B cell (primary cell): ENCODE measurements at places on chromosomes 1 and 21. TPM values are rescaled to one million over a fixed set of nuclear protein-coding genes. Genes with fewer than 3 reads are reported as not detected.

GRCh38 chr21:28754862-28755261 lies 237.8 kb downstream of the LTN1 start:
- H3K36me3 ChIP-seq, result no peaks in the 10 kb centered on the region
- DNase-seq, result no peak
- H3K4me3 ChIP-seq, result no peak overlapping the region
- H3K27me3 ChIP-seq, result no peaks in the 10 kb centered on the region
- no peak overlapping the region for H3K27ac ChIP-seq

GRCh38 chr1:77925518-77925917 lies 37.1 kb downstream of the NEXN start:
- no peak overlapping the region for H3K27ac ChIP-seq
- no peaks in the 10 kb centered on the region for H3K36me3 ChIP-seq
- DNase-seq, result no peak
- H3K4me1 ChIP-seq, result no peaks in the 10 kb centered on the region

DNA sequence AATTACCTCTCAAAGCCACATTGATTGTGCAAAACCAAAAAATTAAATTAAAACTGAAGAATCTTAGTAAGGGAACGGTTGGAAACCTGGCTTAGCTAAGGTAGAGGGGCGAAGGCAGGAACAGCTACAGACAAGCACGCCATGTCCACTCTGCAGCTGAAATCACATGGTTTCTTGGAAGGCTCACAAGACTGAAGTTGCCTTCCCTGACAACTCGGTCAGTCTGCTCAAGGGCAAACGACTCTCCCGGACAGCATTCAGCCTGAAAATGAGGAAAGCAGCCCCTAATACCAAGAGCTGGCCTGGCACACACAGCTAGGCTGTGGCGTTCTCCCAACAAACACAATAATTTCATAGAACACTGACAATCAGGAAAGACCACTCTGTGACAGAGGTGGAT lies 22.7 kb upstream of the BECN2 start:
- no peaks in the 10 kb centered on the region for H3K27me3 ChIP-seq
- H3K27ac ChIP-seq, result no peak overlapping the region
- no peak overlapping the region for H3K4me3 ChIP-seq
- no peaks in the 10 kb centered on the region for H3K36me3 ChIP-seq
- H3K4me1 ChIP-seq, result no peaks in the 10 kb centered on the region
- DNase-seq, result no peak

GRCh38 chr1:154557939-154558719 lies at the start of gene UBE2Q1:
Gene UBE2Q1, minus strand, starts transcription at chr1:154558662. Its CDS starts 109 bp downstream, at chr1:154558553.
- no peaks in the 10 kb centered on the region for H3K27me3 ChIP-seq
- peaks cover 18% of the 10 kb centered on the region for H3K4me1 ChIP-seq
- no peak for DNase-seq
- peak within 1 kb of the TSS; percentile 90 for H3K4me3 ChIP-seq

- H3K27me3 ChIP-seq, result no peaks in the 10 kb centered on the region
- H3K36me3 ChIP-seq, result no peaks in the 10 kb centered on the region
- H3K4me3 ChIP-seq, result no peak overlapping the region
- DNase-seq, result no peak
These were observed 197.2 kb downstream of the CAMTA1 start for GRCh38 chr1:6982443-6982842.

DNA sequence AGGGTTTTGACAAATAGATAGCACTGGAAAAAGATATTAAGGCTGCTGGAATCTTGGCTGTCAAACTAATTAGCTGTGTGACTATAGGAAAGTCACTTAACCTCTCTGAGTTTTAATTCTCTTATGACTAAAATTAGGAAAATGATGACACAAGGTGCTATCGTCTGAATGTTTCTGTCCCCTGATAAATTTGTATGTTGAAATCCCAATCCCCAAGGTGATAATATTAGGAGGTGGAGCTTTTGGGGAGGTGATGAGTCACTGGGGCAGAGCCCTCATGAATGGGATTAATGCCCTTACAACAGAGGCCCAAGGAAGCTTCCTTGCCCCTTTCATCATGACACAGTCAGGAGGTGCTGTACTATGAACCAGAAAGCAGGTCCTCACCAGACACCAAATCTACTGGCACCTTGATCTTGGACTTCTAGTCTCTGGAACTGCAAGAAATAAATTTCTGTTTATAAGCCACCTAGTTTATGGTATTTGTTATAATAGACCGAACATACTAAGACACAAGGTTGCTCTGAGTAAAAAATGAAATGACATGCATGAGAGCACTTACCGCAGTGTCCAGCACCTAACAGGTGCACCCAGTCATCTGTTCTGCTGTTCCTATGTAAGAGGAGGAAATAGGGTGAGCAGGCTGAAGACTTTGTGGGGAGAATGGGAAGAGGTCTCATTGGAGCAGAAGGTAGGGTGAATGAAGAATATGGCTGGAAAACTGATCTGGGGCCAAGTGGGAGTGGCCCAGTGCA lies 26.3 kb upstream of the DISP1 start:
- no peak overlapping the region for H3K4me3 ChIP-seq
- H3K4me1 ChIP-seq, result peaks cover 20% of the 10 kb centered on the region
- no peaks in the 10 kb centered on the region for H3K27me3 ChIP-seq
- no peaks in the 10 kb centered on the region for H3K36me3 ChIP-seq
- peak overlapping the region; percentile 12 for H3K27ac ChIP-seq

- peaks cover 7% of the 10 kb centered on the region for H3K27me3 ChIP-seq
- H3K36me3 ChIP-seq, result no peaks in the 10 kb centered on the region
- no peak overlapping the region for H3K4me3 ChIP-seq
These were observed 59.7 kb downstream of the CLIC6 start for GRCh38 chr21:34728479-34728878.

AMPD1 gene
- polyA plus RNA-seq, result 0.04 and 0.18 TPM in 2 replicates

- no peaks in the 10 kb centered on the region for H3K36me3 ChIP-seq
- no peaks in the 10 kb centered on the region for H3K4me1 ChIP-seq
These were observed 91.0 kb upstream of the KCNA3 start for GRCh38 chr1:110765640-110766335.

C1QC gene
- polyA plus RNA-seq, result not detected in 2 replicates

DNA sequence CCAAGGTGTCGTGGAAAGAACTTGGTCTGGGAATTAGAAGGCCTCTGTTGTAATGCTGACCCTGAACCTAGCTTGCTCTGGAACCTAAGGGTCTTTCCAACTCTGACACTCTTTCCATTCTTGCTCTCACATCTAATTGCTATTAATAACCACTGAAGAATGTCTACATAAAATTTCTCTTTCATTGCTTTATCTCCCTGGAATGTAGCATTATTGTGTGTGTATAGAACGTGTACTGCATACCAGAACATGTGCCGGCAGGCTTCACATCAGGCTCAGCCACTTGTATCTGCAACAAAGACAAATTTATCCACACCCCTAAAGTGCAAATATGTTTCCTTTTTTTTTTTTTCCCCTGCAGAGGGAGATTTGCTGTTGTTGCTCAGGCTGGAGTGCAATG lies 13.9 kb upstream of the LAX1 start:
- H3K4me1 ChIP-seq, result peaks cover 34% of the 10 kb centered on the region
- no peaks in the 10 kb centered on the region for H3K27me3 ChIP-seq
- no peak overlapping the region for H3K27ac ChIP-seq
- DNase-seq, result no peak
- H3K4me3 ChIP-seq, result no peak overlapping the region
- no peaks in the 10 kb centered on the region for H3K36me3 ChIP-seq

GRCh38 chr1:106836708-106837107 lies 219.8 kb upstream of the PRMT6 start:
- no peaks in the 10 kb centered on the region for H3K27me3 ChIP-seq
- H3K4me1 ChIP-seq, result no peaks in the 10 kb centered on the region
- H3K27ac ChIP-seq, result no peak overlapping the region
- H3K36me3 ChIP-seq, result no peaks in the 10 kb centered on the region
- no peak overlapping the region for H3K4me3 ChIP-seq
- DNase-seq, result no peak

CLEC20A gene
- polyA plus RNA-seq, result 4.0 and 5.2 TPM in 2 replicates

DNA sequence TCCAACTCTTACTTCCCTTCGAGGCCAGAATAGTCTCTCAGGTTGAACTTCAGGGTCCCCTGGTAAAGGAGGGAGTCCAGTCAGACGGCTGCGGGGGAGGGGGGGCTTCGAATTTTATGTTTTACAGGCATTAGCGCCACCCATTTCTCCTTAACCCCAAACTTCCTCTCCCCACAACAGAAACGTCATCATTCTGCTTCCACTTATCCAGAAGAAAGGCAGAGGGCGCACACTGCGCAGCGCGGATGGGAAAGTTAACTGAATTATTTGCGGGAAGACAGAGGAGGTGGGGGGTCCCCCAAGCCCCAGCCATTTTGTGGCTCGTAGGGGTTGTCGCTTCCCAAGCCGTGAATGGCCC lies 529 bp upstream of the PRMT2 start:
- H3K27me3 ChIP-seq, result no peaks in the 10 kb centered on the region
- H3K4me3 ChIP-seq, result peak overlapping the region; percentile 75
- H3K4me1 ChIP-seq, result peaks cover 36% of the 10 kb centered on the region
- peaks cover 5% of the 10 kb centered on the region for H3K36me3 ChIP-seq
